Esophagus squamous epithelium (tissue), 5 donors: ENCODE measurements at places on chromosomes 1 and 21.

DNA sequence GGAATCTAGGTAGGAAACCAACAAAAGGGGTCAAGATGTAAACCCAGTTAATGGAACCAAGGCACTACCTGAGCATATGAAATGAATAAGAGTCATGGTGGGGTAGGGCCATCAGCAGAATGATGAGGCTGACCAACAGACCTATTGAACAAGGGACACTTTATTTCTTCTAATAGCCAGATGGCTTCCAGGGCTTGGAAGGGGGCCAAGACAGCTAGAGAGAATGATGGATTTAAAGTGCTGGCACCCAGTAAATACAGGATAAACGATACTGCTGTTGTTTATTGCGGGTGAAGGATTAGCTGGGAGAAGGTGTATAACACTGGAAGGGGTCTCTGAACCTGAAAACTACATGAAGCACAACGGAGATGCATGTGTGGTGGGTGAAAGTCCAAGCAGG, 15.6 kb downstream of the DDAH1 start:
- DNase-seq: no peak

- no peak for DNase-seq
These were observed 167.7 kb downstream of the ACTL8 start for GRCh38 chr1:17922833-17923232.

DNA sequence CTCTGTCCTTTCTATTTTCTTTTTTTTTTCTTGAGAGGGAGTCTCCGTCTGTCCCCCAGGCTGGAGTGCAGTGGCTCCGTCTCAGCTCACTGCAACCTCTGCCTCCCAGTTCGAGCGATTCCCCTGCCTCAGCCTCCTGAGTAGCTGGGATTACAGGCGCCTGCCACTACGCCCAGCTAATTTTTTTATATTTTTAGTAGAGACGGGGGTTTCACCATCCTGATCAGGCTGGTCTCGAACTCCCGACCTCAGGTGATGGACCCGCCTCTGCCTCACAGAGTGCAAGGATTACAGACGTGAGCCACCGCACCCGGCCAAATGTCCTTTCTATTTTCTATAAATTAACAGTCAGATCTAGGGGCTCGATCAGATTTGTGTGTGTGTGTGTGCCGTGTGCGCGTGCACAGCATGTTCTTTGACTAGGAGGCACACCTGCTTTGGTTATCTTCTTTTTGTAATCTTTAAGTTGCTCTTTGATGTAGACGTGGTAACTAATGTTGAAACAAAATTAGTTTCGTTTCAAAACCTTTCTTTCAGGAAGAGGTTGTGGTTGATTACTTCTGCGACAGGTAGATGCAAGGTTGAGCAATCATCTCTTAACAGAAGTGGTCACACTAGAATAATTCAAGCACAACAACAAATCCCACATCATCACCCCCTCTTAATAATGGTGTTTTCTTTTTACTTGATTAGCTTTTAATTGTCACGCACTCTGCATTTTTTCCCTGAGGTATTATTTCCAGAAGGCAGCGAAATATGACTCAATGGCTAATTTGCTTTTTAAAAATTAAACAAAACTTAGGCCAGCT, 779 bp upstream of the DEGS1 start:
- no peak for DNase-seq

- no peak for DNase-seq
These were observed 11.6 kb upstream of the GOLPH3L start for GRCh38 chr1:150708595-150708994.

GRCh38 chr1:196774603-196775002, at the start of gene CFHR3:
Gene CFHR3, plus strand, starts transcription at chr1:196774840. Its CDS starts 47 bp downstream, at chr1:196774887.
- DNase-seq: no peak

DNA sequence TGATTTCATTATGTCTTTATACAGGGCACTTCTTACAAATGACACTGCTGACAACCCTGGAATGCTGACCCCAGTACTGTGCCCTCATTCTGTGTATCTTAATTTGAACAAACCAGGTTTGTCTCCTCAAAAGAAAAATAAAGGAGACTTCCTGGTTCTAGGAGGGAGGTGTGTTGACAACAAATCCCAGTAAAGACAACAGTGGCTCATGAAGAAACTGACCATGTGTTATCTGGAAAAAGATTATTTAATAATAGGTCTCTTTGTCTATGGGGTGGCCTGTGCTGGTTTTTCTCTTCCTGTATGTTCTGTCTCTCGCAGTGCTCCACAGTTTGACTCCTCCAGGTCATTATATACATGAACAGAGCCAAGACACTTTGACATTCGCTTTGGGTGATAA, 454.6 kb downstream of the LMO4 start:
- no peak for DNase-seq

- no peak for DNase-seq
These were observed 3.0 kb downstream of the CRYBG2 start for GRCh38 chr1:26350701-26351589.

DNA sequence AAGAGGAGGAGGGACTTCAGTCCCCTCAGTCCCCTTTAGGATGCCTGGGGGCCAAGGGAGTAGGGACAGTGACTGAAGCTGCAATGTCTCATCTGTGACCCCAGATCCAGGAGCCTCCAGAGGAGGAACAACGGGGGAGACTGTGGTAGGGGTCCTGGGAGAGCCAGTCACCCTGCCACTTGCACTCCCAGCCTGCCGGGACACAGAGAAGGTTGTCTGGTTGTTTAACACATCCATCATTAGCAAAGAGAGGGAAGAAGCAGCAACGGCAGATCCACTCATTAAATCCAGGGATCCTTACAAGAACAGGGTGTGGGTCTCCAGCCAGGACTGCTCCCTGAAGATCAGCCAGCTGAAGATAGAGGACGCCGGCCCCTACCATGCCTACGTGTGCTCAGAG, 18.3 kb downstream of the LY9 start:
- no peak for DNase-seq

DNA sequence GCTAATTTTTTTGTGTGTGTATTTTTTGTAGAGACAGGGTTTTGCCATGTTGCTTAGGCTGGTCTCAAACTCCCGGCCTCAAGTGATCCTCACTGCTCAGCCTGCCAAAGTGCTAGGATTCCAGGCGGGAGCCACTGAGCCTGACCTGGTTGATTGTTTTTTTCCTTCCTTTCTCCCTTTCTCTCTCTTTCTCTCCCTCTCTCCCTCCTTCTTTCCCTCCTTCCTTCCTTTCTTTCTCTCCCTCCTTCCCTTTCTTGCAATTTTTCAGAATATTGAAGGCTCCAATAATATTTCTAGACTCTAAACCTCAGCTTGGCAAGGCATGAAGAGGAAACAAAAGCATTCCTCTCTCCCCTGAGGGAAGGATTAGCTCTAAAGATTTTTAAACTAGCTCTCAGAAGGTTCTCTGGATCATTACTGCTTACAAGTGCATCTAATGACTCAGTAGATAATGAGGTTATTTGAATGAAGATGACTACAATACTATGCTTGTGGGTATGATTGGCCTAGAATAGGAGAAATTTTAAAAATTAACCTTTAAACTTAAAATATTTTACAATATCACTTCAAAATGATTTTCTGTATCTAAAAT, 68.5 kb upstream of the GADD45A start:
- DNase-seq: no peak
